ENCODE measurements at places on chromosomes 7 and 10.

GRCh38 chr7:153657182-153657800, 394.9 kb upstream of the DPP6 start:
- no peak for DNase-seq

DNA sequence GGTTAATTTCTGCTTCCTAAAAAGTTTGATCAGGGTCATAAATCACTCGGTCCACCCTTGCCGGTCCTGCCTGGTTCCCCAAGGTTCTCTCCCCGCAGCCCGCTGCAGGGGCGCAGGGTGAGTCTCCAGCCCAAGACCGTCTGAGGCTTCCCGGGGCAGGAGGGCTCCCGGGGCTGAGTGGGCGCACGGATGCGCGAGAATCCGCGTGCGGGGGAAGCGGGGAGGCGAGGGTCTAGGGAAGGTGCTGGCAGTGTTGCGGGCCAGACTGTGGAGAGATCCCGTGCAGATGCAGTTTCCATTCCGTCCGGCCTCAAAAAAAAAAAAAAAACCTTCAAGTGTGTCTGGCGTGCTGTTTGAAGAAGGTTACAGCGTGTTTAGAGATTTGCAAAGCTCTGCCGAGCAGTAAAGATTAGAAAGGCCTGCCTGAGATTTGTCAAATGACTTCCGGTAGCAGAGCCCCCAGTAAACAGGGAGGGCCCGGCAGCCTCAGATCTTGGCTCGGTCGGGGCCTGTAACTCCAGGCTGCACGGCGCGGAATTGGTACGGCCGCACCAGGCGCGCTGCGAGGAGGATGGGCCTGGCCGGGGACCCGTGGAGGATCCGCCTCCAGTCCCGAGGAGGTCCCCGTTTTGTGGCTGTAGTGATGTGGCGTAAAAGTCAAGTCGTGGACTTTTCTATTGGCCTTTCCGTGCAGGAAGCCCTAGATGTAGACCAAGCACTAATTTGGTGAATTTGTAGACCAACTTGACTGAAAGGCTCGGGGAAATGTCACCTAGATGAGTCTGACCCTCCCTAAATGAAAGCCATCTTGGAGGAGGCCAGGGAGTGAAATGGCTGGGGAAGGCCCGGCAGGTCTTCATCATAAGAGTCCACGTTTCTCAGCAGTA, 293.2 kb upstream of the NFE2L3 start:
- DNase-seq = no peak

- DNase-seq = no peak
Measured at GRCh38 chr10:107436568-107436967, 272.1 kb upstream of the SORCS1 start.

DNA sequence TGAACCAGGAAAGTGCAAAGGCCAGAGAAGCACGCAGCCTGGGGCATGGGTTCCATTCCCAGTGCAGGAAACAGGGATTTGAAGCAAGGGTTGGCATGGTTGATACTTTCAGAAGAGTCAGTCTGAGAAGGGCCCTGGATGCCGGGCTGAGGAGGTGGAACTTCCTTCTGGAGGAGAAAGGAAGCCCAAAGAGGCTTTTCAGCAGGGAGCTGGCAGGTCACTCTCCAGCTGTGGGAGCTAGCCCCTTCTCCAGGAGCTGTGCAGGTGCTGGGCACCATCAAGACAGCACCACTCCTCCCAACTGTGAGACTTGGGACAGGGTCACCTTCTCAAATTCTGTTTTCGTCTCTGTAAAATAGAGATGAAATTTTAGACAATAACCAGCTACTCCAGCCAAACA, 169.8 kb downstream of the ZNF248 start:
- no peak for DNase-seq

GRCh38 chr7:36086571-36086970, 66.5 kb upstream of the EEPD1 start:
- no peak for DNase-seq

DNA sequence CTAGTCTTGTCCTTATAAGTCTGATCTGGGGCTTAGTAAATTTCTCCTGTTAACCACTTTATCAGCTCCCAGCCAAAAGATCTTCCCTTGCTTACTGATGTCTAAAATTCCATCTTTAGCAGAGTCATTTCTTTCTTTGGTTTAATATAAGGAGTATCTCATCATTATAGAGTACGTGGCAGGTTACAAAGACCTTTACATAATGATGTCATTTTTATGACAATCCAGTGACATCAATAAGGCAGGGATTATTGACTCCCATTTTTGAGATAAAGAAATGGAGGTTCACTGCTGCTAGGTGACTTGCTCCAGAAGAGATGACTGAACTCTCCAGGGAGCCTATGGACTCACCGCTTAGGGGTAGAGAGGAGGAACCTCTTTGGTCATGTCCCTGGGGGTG, 8.1 kb upstream of the IFRD1 start:
- no peak for DNase-seq

DNA sequence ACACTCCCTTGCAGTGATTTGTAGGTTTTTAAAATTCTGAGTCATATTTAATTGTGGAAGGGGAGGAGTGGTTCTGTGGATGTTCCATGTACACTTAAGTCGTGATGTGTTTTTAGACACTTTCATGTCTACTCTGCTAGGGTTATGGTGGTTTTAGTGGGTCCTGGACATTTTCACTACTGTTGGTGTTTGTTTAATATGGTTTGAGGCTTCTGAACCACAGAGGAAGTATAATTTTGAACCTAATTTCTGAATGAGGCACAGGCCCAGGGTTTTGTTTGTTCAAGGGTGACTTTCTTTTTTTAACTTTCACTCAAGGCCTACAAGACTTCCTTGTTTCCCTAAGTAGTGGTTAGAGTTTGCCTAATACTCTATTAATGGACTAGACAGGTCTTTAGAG, 13.3 kb downstream of the SLC26A5 start:
- no peak for DNase-seq

GRCh38 chr10:70568781-70569495, 33.6 kb downstream of the PRF1 start:
- DNase-seq = no peak

Data from HT1080 (cell line).